CD8-positive, alpha-beta memory T cell (primary cell): ENCODE measurements at places on chromosomes 1 and 21. TPM values are rescaled to one million over a fixed set of nuclear protein-coding genes. Genes with fewer than 3 reads are reported as not detected.
A peak's percentile ranks its signal among the peaks of the same experiment; 100 is the strongest.

Gene SLC6A9
- total RNA-seq: 6.8 TPM

Gene CD1D
- not detected for total RNA-seq

Gene CELA3B
- total RNA-seq: not detected

Gene ABCA4
- not detected for total RNA-seq

GRCh38 chr1:245798349-245798711, 643.5 kb downstream of the KIF26B start:
- DNase-seq: no peak
- H3K27ac ChIP-seq: no peak overlapping the region
- H3K27me3 ChIP-seq: no peaks in the 10 kb centered on the region
- no peaks in the 10 kb centered on the region for H3K36me3 ChIP-seq
- H3K4me3 ChIP-seq: no peak overlapping the region

DNA sequence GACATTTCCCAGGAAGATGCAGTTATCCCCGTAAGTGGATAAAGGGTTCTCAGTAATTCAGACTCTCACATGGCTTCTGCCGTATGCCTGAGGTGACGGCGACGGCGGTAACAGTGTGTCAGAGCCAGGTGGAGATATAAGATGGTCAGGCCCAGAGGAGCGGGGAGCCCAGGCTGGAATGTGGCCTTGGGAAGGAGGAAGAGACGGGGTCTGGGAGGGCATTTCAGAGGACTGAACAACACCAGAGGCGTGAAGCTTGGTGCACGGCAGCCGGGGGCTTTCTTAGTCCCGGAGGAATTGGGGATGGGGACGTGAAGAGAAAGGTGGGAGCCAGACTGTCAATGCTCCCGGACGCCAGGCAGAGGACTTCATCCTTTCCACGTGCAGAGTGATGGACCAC, 1.0 kb downstream of the RER1 start:
- H3K36me3 ChIP-seq: peaks cover 25% of the 10 kb centered on the region
- no peak for DNase-seq
- peak overlapping the region; percentile 68 for H3K4me3 ChIP-seq
- peaks cover 34% of the 10 kb centered on the region for H3K4me1 ChIP-seq
- H3K27me3 ChIP-seq: no peaks in the 10 kb centered on the region
- peak overlapping the region; percentile 79 for H3K27ac ChIP-seq

DNA sequence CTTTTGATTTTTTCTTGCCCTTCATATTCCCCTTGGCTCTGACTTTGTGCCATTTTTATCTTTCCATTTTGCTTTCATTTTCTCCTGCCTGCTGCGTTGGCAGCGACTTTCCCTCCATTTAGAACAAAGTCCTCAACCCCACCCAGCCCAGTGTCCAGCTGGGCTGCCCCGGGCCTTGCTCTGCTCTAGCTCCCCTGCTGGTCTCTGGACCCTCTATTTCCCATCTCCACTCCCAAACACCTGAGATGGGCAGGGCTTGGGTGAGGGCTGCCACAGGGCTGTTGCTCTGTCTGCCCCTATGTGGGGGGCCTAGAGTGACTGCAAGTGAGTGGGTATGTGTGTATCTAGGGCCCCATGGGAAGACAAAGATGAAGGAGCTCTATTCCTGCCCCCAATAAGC, 7.3 kb upstream of the ADAM15 start:
- H3K4me1 ChIP-seq: no peaks in the 10 kb centered on the region
- DNase-seq: no peak
- no peak overlapping the region for H3K27ac ChIP-seq
- no peak overlapping the region for H3K4me3 ChIP-seq
- no peaks in the 10 kb centered on the region for H3K27me3 ChIP-seq
- H3K36me3 ChIP-seq: no peaks in the 10 kb centered on the region

- no peaks in the 10 kb centered on the region for H3K4me1 ChIP-seq
- no peak overlapping the region for H3K27ac ChIP-seq
- H3K27me3 ChIP-seq: no peaks in the 10 kb centered on the region
- no peaks in the 10 kb centered on the region for H3K36me3 ChIP-seq
Observed at GRCh38 chr21:38956007-38956406, 150.3 kb downstream of the ETS2 start.
